SJSA1 (cell line): ENCODE measurements at places on chromosomes 16 and 17. TPM values are rescaled to one million over a fixed set of nuclear protein-coding genes. Genes with fewer than 3 reads are reported as not detected.

SLFN12L gene
- 0.72 and 1.4 TPM in 2 replicates for total RNA-seq

FA2H gene
- total RNA-seq: not detected in 2 replicates

SSTR5 gene
- not detected in 2 replicates for total RNA-seq

DNAH9 gene
- 0.08 TPM in 1 of 2 replicates, not detected in the other for total RNA-seq

STAC2 gene
- not detected in 2 replicates for total RNA-seq

SPNS2 gene
- 0.11 TPM in 1 of 2 replicates, not detected in the other for total RNA-seq

CDRT15L2 gene
- not detected in 2 replicates for total RNA-seq

KRTAP4-5 gene
- not detected in 2 replicates for total RNA-seq

ADAD2 gene
- not detected in 2 replicates for total RNA-seq

TLCD2 gene
- total RNA-seq: 0.34 and 0.95 TPM in 2 replicates

APPBP2 gene
- 36.2 and 49.4 TPM in 2 replicates for total RNA-seq

FOXC2 gene
- total RNA-seq: 3.9 and 5.5 TPM in 2 replicates

CRYBA1 gene
- not detected in 2 replicates for total RNA-seq

OSGIN1 gene
- total RNA-seq: 1.7 and 6.4 TPM in 2 replicates

WFDC1 gene
- total RNA-seq: 125 and 143 TPM in 2 replicates

TRPV3 gene
- not detected in 2 replicates for total RNA-seq

XPO6 gene
- 164 and 347 TPM in 2 replicates for total RNA-seq

THUMPD1 gene
- 29.2 and 53.4 TPM in 2 replicates for total RNA-seq

TOB1 gene
- 0.28 and 3.1 TPM in 2 replicates for total RNA-seq

KREMEN2 gene
- total RNA-seq: not detected in 2 replicates

MRPL58 gene
- 154 and 186 TPM in 2 replicates for total RNA-seq

ZDHHC7 gene
- 72.6 and 73.1 TPM in 2 replicates for total RNA-seq

SERPINF2 gene
- total RNA-seq: not detected in 2 replicates
